ENCODE measurements at places on chromosomes 12 and 14.

GRCh38 chr12:47549258-47549657 is 156.6 kb downstream of the RPAP3 start:
- DNase-seq: no peak

DNA sequence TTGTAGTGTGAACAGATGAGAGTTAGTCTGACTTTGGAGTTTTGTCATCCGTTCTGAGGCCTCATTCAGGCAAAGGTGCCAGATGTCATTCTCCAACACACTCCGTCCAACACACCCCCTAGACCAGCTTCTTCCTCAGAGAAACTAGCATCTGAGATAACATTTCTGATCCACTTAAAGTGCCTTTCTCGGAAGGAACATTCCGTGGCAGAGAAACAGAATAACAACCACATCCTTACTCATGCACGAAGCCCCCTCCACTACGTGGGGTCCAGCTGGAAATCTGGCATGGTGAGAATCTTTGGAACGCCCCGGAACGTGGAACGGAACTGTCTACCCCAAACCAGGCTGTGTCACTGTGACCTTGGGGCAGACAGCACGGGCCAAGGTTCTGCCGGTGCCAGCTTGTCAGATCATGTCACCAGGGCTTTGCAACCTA is 17.0 kb upstream of the BCL7A start:
- no peak for DNase-seq

- DNase-seq: no peak
Observed at GRCh38 chr14:64253672-64254071, 40.5 kb downstream of the ESR2 start.

DNA sequence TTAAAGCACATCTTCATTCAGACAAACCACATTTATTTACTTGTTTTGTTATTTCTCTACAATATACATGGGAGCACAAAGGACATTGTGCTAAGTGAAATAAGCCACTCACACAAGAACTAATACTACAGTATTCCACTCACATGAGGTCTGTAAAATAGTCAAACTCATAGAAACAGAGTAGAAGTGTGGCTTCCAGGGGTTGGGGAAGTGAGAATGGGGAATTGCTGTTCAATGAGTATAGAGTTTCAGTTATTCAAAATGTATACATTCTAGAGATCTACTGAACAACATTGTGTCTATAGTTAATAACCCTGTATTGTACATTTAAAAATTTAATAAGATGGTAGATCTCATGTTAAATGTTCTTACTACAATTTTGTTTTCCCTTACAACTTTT is 88.8 kb downstream of the ATXN7L3B start:
- DNase-seq: no peak

- DNase-seq: no peak
Observed at GRCh38 chr12:68259318-68259940, 6.0 kb upstream of the IL22 start.

DNA sequence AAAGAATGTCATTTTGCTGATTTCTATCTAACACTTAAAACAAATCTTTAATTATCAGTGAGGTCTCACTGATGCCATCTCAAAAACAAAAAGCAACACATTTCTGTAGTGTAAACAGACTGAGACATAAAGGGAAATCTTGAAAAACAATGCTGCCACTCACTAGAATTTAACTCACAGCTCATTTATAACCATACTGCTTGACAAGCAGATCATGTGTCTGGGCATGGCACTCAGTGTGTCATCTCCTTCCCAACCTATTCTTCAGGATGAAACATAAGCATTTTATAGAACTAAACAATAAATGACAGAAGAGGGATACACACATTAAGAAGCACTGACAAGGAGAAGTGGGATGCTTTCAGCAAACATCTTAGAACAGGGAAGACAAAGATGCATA is 22.4 kb downstream of the ATF7 start:
- DNase-seq: no peak

DNA sequence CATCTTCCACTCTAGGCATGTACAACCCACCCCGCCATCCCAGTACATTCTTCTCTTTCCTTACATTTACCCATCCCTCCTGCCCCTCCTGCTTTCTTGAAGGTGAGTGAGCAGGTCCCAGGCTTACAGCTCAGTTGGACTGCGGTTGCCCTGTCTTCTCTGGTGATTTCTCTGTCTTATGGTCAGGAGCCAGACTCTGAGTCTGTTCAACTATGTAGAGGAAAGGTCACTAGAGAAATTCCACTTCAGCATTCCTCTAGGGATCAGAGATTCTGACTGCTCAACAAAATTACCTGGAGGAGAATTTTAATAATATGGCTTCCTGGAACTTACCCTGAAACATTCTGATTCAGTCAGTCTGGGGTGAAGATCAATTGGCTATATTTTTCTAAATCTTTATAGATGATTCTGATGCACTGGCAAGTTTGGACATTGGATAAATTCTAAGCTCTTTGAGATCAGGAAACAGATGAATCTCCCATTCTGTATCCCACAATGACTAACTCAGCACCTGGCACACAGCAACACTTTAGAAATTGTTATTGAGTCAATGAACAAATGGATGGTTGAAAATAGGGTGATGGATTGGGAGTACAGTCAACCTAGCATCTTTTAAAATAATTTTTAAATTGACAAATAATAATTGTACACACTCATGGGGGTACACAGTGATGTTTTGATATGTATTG is 128.6 kb upstream of the HIF1A start:
- no peak for DNase-seq

DNA sequence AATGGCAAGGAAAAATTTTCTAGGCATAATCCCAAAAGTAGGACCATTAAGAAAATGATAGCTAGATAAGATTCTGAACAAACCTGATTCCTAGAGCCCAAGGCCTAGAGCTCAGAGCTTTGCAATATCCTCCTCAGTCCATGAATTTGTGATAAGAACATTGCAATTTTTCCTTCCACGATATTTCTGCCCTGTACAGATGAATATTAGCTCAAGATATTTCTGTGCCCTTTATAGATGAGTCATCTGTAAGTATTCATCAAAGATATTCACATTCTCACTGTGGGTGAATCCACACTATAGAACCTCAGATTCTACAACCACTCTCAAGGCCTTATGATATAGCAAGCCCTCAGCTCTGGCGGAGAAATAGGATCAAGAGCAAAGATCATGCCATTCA is 37.5 kb downstream of the EAPP start:
- DNase-seq: no peak

- no peak for DNase-seq
Observed at GRCh38 chr12:54133772-54134375, 54.9 kb downstream of the SMUG1 start.

DNA sequence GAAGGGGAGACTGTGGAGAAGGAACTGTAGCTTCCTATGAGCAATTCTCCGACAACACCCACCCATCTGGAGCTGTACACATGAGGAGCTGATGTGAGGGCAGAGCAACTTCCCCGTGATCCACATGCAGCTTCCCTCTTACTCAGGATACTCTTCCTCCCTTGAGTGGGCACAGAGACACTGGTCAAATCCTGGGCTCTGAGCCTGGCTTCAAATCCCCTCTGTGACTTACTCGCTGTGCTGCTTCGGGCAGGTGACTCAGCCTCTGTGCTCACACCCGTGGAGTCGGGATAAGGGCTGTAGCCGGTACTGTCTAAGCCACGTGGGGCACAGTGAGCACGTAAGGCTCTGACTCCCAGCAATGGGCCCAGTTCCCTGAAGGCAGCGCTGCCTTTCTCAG is 31.1 kb downstream of the ZFYVE21 start:
- DNase-seq: no peak

GRCh38 chr14:99755629-99756603 is 37.3 kb upstream of the EML1 start:
- no peak for DNase-seq

DNA sequence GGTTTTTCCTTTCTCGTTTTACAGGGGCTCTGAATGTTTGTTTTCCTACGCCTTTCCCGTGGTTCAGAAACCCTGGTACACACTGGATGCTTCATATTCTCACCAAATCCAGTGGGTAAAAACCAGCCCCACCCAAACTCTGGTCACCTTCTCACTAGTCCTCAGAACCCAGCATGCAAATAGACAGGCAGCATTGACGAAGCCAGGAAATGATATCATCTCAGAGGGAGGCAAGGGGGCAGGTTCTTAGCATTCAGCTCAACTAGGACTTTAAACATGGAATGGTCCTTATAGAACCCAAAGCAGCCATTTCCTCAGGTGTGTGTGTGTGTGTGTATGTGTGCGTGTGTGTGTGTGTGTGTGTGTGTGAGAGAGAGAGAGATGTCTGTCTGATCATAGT is 142.0 kb downstream of the KCNK10 start:
- no peak for DNase-seq

DNA sequence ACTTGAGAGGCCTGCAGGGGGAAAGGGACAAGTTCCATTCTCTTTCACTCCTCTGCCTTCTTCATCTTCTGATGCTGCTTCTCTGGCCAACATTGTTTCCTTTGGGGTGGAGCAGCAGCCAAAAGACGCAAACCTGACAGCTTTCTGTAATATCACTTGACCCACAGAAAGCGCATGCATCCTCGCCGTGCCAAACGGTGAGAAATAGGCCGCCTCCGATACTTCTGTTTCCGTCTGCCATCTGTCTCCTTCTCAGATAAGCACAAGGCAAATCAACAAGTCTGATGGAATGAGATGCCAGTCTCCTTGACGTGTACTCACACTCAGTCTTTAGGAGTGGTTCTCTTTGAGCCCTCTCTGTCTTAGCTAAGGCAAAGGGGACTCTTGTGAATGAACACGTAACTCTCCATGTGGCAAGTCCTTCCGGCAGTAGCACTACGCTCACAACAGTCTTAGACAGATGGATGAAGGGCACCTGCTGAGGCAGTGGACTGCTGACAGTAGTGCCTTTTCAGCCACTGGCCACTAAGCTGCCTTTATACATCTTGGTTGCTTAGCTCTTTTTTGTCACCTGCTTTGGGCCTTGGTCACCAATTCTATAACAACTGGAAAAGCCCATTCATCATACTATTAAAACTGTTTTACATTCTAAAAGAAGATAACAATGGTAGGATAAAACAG is 214.1 kb downstream of the FBXL14 start:
- DNase-seq: no peak

DNA sequence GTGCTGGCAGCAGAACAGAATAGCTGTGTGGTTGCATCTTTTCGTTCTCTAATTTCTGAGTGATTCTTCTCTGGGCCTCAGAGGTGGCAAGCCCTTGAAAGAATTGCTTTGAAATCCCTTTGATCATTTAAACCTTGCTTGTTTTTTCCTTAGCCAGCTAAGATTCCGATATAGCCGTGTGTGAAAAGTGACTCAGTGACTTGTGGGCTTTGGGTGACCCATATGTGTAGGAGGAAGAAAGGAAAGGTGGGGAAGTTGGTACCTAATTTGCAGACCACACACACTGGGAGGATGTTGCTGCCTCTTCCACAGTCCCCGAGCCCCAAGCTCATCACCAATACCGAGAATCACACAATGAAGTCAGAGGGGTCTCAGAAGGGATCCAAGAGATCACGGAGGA is 18.8 kb downstream of the SLC24A4 start:
- no peak for DNase-seq

DNA sequence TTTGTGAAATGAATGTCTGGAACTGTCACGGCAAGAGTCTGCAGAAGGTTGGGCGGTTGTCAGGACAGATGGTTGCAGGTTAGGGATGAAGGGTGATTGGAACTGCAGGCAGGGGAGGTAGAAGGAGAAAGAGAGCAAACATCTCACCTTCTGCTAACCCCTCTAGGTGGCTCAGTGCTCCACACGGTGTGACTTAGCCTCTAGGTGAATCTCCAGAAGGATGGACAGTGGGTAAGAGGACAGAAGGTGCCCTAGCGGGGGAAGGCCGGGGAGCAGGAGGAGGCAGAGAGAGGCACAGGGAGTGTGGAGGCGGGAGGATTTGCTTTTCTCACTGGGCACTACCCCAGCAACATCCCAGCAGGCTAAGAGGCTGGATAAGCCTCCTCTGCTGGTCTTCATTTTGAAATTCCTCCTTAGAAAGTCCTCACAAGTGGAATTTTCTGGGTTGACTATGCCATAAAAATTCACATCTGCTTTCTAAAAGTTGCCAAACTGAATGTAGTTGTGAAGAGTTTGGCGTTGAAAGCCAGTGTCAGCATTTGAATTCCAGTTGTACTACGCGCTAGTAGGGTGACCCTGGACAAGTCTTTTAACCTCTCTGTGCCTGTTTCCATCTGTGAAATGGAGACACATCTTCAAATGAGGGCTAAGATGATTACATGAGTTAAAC is 10.7 kb upstream of the GPR68 start:
- DNase-seq: no peak

DNA sequence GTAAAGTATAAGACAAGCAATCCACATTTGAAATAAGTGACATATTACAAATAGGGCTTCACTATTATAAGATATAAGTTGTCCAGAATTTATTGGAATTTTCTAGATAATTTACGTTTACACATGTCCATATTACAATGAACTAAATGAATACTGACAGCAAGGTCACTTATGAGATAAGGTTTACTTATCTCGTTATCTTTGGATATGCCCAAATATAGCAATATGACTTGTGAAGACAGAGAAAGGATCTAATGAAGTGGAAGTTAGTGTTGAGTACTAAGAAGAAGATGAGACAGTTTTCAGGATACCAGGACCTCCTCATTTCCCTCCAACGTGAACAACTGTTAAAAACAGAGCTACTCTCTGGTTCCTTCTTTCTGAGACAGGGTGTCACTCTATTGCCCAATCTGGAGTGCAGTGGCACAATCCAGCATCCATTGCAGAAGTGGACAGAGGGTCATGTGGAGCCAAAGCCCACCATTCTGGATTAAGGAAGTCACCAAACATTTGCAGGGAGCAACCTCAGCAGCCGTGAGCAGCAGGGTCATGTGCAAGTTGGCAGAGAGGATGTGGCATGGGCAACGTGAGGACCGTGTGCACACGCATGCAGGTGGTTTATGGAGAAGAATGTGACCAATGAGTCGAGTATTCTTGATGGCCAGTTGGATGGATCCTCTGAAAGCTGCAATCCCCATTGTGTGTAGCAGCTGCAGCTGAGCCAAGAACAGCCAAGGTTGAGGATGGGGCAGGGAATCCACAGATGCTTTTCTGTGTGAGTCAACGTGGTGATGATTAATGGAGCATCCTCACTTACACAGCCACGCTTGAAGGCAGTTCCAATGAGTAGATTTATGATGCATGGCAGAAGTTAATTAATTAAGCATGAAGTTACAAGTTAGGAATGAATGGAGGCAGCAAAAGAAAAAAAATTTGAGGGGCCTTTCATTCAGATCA is 111.0 kb downstream of the BICD1 start:
- no peak for DNase-seq

GRCh38 chr14:104366931-104367865 is 212.4 kb upstream of the C14orf180 start:
- no peak for DNase-seq

GRCh38 chr12:27922531-27923139 is 49.9 kb downstream of the PTHLH start:
- DNase-seq: no peak

DNA sequence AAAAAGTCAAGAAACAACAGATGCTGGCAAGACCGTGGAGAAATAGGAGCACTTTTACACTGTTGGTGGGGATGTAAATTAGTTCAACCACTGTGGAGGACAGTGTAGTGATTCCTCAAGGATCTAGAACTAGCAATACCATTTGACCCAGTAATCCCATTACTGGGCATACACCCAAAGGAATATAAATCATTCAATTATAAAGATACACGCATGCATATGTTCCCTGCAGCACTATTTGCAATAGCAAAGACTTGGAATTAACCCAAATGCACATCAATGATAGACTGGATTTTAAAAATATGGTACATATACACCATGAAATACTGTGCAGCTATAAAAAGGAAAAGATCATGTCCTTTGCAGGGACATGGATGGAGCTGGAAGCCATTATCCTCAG is 18.0 kb upstream of the CATSPERB start:
- no peak for DNase-seq

- DNase-seq: no peak
Observed at GRCh38 chr12:80293759-80294158, 150.3 kb upstream of the PTPRQ start.

GRCh38 chr12:3592856-3593625 is 102.0 kb downstream of the PRMT8 start:
- DNase-seq: no peak

Data from large intestine (tissue), 12 donors.